Fibroblast of skin of back (primary cell): ENCODE measurements at places on chromosomes 12 and 14.

GRCh38 chr14:100278702-100279101, 27.5 kb downstream of the SLC25A29 start:
- peak; percentile 74 for DNase-seq

- DNase-seq: no peak
Measured at GRCh38 chr12:1619587-1619986, 9.4 kb upstream of the WNT5B start.

DNA sequence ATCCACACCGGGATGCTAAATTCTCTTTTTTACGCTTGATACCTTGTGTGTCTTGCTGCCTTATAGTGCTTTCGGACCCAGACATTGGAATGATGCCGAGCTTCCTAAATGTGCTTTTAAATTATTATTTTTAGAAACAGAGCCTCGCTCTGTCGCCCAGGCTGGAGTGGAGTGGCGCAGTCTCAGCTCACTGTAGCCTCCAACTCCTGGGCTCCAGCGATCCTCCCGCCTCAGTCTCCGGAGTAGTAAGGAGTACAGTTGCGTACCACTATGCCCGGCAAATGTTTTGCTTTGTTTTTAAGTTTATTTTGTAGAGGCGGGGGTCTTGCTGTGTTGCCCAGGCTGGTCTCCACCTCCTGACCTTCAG, 489 bp upstream of the EML5 start:
- no peak for DNase-seq

DNA sequence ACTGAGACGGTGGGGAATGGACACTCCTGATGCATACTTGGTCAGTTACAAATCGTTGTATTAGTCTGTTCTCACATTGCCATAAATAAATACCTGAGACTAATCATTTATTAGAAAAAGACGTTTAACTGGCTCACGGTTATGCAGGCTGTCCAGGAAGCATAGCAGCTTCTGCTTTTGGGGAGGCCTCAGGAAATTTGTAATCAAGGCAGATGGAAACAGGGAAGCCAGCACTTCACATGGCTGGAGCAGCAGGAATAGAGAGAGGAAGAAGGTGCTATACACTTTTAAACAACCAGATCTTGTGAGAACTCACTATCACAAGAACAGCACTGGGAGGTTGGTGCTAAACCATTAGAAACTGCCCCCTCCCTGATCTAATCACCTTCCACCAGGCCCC, 418.2 kb downstream of the FLRT2 start:
- no peak for DNase-seq

DNA sequence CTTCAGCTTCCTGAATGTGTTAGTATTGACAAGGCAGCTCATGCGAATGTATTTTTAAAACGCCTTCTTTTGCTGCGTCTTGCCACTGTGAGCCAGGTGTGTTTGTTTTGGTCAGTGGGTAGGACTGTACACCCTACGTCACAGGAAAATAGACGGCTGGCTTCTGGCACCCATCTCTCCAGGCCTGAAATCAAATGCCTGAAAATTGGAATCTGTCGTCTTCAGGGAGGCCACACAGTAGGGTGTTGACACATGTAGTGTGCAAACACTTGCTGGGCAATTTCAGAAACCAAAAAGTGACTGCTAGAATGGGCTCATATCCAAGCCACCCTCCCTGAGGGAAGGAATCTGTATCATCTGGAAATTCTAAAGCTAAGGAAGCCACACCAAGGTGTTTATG, 209.3 kb downstream of the TTC8 start:
- no peak for DNase-seq
